Midbrain (tissue), 1 donor: ENCODE measurements at places on chromosomes 13 and 19.

- no peak for DNase-seq
Observed at GRCh38 chr13:114078461-114079451, 53.7 kb downstream of the RASA3 start.

DNA sequence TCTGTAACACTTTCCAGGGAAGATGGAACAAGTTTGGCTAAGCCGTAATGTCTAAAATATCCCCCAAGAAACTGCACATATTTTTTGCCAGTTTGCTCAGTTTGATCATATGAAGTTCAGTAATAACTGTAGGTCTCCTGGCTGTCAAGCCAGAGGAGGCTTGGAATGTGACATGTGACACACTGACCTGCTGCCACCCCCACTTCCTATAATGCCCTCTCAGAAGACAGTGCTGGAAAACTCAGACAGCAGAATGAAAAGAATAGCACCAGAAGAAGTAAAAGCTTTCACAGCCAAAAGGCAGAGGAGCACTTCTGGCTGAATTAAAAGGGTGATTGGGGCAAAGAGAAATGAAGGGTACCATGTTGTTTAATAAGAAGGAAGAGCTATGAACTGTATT, 67.4 kb upstream of the UBAC2 start:
- DNase-seq: no peak

DNA sequence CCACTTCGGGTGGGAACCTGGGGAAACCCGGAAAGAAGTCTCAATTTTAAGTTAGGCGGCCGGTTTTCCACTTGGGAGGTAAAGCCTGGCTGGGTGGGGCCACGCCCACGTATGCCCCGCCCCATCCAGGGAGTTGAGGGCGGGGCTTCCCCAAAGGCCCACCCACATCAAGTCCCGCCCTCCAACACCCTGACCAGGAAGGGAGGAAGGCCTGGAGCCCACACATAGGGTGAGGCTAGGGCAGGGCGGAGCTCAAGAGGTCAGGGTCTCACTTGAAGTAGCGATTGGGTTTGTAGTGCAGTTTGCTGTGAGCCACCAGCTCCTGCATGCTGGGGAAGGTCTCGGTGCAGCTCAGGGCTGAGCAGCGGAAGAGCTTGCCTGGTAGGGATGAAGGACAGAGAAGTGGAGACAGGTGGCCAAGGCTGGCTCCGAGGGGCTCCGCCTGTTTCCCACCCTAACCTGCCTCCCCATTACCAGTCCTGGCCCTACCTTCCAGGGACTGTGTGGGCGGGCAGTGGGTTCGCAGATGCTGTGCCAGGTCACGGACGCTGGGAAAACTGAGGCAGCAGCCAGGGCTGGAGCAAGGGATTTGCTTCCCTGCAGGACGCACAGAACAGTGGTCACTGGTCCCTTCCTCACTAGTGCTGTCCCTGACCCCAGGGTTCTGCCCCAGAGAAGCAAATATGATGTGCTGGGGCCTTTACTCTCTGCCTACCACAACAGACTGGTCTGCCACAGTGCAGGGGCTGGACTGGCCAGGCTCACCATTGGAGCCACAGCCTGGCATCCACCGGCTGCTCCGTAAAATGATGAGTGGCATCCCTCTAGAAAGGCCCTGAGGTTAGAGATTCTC, 1.6 kb downstream of the ZNF414 start:
- DNase-seq: no peak

- DNase-seq: peak; percentile 37
Observed at GRCh38 chr19:4140237-4140711, 13.2 kb upstream of the CREB3L3 start.

DNA sequence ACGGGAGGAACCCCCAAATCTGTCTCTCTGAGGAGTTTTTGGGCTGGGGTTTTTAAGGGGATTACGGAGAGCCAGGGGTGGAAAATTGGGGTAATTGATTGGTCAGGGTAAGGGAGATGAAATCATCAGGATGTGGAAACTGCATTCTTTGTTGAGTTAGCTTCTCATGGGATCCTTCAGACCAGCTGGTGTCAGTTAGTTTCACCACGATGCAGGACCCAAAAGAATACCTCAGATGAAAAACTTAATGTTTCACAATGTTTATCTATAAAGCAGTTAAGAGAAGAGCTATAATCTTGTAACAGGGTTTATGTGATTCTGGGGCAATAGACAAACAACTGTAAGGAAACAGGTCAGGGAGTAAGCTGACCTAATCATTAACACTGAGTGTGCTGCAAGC, 230.8 kb downstream of the POU4F1 start:
- no peak for DNase-seq
